ENCODE measurements at places on chromosomes 11 and 22.
A peak's percentile ranks its signal among the peaks of the same experiment; 100 is the strongest.

- H3K27me3 ChIP-seq, result peaks cover 21% of the 10 kb centered on the region
- peak overlapping the region; percentile 77 for H3K4me3 ChIP-seq
- no peak overlapping the region for H3K27ac ChIP-seq
- no peak for DNase-seq
These were observed 2.0 kb downstream of the SYNGR1 start for GRCh38 chr22:39351689-39352214.

GRCh38 chr11:69301081-69301454, 7.1 kb downstream of the MYEOV start:
- DNase-seq, result no peak
- no peak overlapping the region for H3K27ac ChIP-seq
- no peaks in the 10 kb centered on the region for H3K27me3 ChIP-seq

GRCh38 chr22:37551981-37552380, 8.3 kb upstream of the CDC42EP1 start:
- H3K4me1 ChIP-seq, result peaks cover 5% of the 10 kb centered on the region
- peaks cover 52% of the 10 kb centered on the region for H3K27me3 ChIP-seq
- no peak for DNase-seq
- no peaks in the 10 kb centered on the region for H3K36me3 ChIP-seq

- H3K36me3 ChIP-seq, result no peaks in the 10 kb centered on the region
- H3K27ac ChIP-seq, result no peak within 1 kb of the TSS
- peaks cover 18% of the 10 kb centered on the region for H3K27me3 ChIP-seq
- H3K4me3 ChIP-seq, result no peak within 1 kb of the TSS
- no peak for DNase-seq
- no peaks in the 10 kb centered on the region for H3K4me1 ChIP-seq
These were observed at the start of gene GLYATL2 for GRCh38 chr11:58844361-58845005. Gene GLYATL2, minus strand, starts transcription at chr11:58844704. Its CDS starts 5,092 bp downstream, at chr11:58839612.

DNA sequence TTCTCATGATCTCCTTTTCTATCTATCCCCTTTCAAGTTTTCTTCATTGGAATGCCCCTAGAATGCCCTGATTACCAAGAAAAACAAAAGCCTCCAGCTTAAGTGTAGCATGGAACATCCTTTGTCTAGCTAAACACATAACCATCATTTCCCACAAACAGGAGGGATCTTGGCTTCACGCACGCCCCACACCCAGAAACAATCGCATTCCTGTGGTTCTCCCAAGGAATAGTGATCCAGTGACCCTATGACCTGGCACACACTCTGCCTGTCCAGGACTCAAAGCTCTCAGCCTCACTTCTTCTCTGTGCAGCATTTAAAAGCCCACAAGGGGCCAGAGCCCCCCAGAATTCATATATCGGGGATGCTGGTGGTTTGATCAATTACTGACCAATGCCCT, 9.3 kb upstream of the POU2AF1 start:
- H3K27ac ChIP-seq, result no peak overlapping the region
- no peak for DNase-seq
- no peak overlapping the region for H3K4me3 ChIP-seq

GRCh38 chr11:69472541-69473275, 8.8 kb upstream of the LINC01488 start:
- peaks cover 2% of the 10 kb centered on the region for H3K4me1 ChIP-seq
- no peak overlapping the region for H3K27ac ChIP-seq
- peaks cover 4% of the 10 kb centered on the region for H3K27me3 ChIP-seq
- no peak for DNase-seq

GRCh38 chr11:14638561-14638960, 5.0 kb upstream of the PDE3B start:
- no peak overlapping the region for H3K4me3 ChIP-seq
- H3K36me3 ChIP-seq, result no peaks in the 10 kb centered on the region
- DNase-seq, result no peak

DNA sequence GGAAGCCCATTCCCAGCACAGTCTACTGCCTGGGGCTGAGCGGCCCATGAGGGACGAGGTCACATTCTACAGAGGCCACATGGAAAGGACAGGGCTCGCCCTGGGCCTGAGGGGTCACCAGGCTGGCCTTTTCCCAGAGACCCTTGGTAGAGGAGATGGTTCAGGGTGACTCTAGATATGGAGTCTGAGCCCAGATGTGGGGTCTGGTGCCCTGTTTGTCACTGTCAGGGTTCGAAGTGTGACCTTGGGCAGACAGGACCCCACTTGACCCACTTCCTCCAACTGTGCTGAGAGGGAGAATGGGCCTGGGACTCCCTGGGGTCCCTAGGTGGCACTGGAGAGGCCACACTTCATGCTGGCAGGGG, 81.0 kb downstream of the MYEOV start:
- DNase-seq, result no peak
- H3K4me3 ChIP-seq, result no peak overlapping the region
- H3K27ac ChIP-seq, result no peak overlapping the region
- peaks cover 13% of the 10 kb centered on the region for H3K27me3 ChIP-seq
- peaks cover 1% of the 10 kb centered on the region for H3K36me3 ChIP-seq

DNA sequence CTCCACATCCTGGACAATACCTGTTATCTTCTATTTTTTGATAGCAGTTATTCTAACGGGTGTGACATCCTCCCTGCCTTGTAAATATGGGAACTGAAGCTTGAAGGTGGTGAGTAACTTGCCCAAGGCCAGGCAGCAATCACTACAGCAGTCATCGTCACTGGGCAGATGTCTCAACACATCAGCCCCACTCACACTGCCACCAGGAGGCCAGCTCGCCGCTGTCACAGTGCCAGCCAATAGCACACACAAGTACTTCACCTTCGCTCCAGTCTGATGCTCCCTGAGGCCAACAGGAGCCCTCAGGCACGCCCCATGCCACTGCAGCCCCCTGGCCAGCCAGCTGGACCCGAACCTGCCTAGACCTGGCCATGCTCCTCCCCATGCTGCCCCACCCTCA, 4.9 kb upstream of the TTLL1 start:
- H3K27ac ChIP-seq, result no peak overlapping the region
- H3K4me1 ChIP-seq, result peaks cover 2% of the 10 kb centered on the region
- H3K36me3 ChIP-seq, result no peaks in the 10 kb centered on the region
- H3K4me3 ChIP-seq, result no peak overlapping the region
- H3K27me3 ChIP-seq, result no peaks in the 10 kb centered on the region

DNA sequence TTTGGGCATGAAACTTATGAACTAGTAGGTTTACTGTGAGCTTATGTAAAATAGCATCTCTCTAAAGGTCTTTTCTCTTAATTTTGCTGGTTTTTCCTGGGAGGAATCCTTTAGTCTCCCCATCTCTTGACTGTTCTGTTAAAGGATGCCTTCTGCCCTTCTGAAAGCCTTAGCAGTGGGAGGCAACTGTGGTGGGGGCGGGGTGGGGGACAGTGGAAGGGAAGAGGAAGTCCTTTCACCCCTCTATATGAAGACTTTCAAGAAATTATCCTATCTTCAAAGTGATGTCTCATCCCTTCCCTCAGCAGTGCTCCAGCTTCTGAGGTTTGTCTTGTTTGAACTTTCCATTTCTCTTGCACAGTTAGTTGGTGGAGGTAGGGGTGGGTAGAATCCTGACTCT, 73.1 kb downstream of the ELP4 start:
- DNase-seq, result no peak
- H3K27me3 ChIP-seq, result no peaks in the 10 kb centered on the region
- H3K4me3 ChIP-seq, result no peak overlapping the region
- no peak overlapping the region for H3K27ac ChIP-seq
- no peaks in the 10 kb centered on the region for H3K36me3 ChIP-seq

DNA sequence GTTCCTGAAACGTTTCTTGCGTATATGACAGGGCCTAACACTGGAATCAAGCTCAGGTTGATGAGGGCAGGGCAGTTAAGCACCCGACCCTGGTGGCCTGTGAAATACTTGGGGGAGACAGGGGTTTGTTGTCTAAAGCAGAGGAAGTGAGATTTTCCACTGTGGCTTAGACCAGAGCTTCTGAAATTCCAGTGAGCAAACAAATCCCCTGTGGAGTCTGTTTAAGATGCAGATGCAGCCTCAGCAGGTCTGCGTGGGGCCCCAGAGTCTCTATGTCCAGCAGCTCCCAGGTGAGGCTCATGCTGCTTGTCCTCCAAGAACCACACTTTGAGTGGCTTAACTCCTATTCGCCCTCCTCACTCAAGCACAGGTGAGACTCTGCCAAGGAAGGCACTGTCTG, 39.1 kb upstream of the PRAME start:
- H3K4me3 ChIP-seq, result no peak overlapping the region
- no peak for DNase-seq
- H3K36me3 ChIP-seq, result peaks cover 3% of the 10 kb centered on the region
- peaks cover 5% of the 10 kb centered on the region for H3K4me1 ChIP-seq

DNA sequence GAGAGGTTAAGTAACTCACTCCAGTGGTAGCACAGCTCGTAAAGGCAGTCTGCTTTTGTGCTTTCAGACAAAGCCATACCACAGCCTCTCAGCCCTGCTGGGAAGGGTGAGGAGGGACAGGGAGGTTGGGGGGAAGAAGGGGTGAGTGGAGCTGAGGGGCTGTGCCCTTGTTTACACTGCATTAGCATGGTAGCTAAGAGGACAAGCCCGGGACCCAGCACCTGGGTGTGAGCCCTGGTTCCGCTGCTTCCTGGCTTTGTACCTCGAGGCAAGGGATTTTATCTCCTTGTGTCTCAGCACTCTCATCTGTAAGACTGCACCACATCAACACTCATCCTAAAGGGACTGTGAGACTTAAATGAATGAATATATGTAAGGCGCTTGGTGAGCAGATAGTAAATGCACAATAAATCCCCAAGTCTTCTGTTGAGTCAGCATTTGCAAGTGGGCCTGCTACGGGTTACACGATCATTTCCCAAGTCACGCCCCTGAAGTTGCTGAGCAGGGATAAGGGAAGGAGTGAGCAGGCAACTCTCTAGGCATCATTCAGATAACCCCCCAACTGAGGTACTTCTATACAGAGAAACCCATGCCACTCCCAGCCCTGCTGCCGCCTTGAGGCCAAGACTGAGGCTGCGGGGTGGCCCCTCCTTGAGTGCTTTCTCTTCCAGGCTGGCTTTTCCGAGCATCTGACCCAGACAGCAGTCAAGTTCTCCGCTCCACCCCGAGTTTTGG, 7.5 kb downstream of the RASD2 start:
- no peak overlapping the region for H3K27ac ChIP-seq
- peaks cover 24% of the 10 kb centered on the region for H3K27me3 ChIP-seq
- no peak for DNase-seq
- H3K4me1 ChIP-seq, result peaks cover 10% of the 10 kb centered on the region
- H3K4me3 ChIP-seq, result no peak overlapping the region

DNA sequence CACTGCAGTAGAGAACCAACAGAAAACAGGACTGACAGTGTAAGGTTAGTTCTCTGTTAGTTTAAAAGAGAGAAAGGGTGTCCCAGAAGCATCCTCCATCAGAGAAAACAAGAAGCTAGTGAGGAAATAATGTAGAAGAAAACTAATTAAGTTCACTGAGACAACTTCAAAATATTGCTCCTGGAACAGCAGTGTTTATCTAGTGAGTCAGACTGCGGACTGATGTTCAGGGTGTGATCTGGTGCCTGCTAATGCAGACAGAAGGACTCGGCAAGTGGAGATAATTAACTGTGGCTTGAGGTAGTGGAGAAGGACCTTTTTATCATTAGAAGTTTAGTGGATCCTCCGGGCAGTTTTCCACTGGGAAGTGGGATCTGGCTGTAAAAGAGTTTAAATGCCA, 55.4 kb downstream of the CDON start:
- no peak overlapping the region for H3K4me3 ChIP-seq
- no peaks in the 10 kb centered on the region for H3K36me3 ChIP-seq
- H3K27me3 ChIP-seq, result peaks cover 7% of the 10 kb centered on the region
- no peaks in the 10 kb centered on the region for H3K4me1 ChIP-seq
- no peak for DNase-seq

DNA sequence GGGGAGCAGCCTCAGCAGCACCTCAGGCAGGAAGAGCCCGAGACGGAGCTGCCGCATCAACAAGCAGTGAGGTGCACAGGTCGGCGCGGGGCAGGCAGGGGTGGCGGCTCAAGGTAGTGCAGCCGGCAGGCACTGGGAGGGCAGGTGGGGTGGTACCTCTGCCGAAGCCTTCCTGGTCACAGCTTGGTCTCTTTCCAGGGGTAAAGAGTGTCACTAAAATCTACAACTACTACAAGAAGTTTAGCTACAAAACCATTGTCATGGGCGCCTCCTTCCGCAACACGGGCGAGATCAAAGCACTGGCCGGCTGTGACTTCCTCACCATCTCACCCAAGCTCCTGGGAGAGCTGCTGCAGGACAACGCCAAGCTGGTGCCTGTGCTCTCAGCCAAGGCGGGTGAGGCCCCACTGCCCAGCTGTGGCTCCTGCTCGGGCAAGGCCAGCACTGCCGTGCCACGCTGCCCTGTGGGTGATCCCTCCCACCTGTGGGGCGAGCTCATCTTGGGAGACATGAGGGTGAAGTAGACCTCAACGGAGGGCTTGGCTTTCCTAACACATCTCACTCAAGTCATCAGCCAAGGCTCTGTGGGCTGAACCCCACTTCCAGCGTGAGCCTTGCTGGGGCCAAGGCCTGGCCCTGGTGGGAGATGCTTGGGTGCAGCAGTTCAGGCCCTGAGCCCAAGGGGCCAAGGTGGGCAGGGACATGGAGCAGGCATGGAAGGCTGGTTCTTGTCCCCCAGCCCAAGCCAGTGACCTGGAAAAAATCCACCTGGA, 13.6 kb downstream of the GATD1 start:
- H3K4me3 ChIP-seq, result no peak overlapping the region
- H3K4me1 ChIP-seq, result no peaks in the 10 kb centered on the region
- no peak for DNase-seq
- H3K36me3 ChIP-seq, result peaks cover 39% of the 10 kb centered on the region
- no peaks in the 10 kb centered on the region for H3K27me3 ChIP-seq

- H3K36me3 ChIP-seq, result no peaks in the 10 kb centered on the region
- no peak overlapping the region for H3K4me3 ChIP-seq
- H3K4me1 ChIP-seq, result no peaks in the 10 kb centered on the region
- peaks cover 65% of the 10 kb centered on the region for H3K27me3 ChIP-seq
- DNase-seq, result peak; percentile 12
These were observed 30.7 kb downstream of the SLC22A25 start for GRCh38 chr11:63212742-63213141.

- H3K4me3 ChIP-seq, result no peak overlapping the region
- no peaks in the 10 kb centered on the region for H3K36me3 ChIP-seq
- H3K4me1 ChIP-seq, result no peaks in the 10 kb centered on the region
- H3K27me3 ChIP-seq, result peaks cover 27% of the 10 kb centered on the region
These were observed 65.9 kb downstream of the KREMEN1 start for GRCh38 chr22:29138556-29139305.

DNA sequence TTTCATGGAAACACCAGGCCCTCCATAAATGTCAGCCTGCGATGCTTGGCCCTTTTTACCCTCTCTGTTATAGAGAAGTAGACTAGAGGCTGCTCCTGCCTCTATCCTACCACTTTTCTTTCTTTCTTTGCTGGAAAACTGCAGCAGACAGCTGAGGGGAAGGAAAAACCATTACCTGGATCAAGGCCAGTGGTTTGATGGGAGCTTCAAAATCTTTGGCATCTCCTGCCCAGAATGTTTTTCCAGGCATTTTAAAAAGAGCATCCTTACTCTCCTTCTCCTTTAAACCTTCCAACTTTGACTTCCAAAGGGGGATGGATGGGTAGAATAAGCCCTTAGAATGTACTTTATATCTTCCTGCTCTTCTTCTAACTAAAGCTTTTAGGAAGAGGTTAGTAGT, 44.9 kb downstream of the EXT2 start:
- H3K27ac ChIP-seq, result no peak overlapping the region
- no peak overlapping the region for H3K4me3 ChIP-seq
- peaks cover 4% of the 10 kb centered on the region for H3K4me1 ChIP-seq

Measured in effector memory CD8-positive, alpha-beta T cell (primary cell).